ENCODE measurements at places on chromosomes 5 and 9.

GRCh38 chr9:134488331-134489280, 153.0 kb upstream of the COL5A1 start:
- DNase-seq: no peak

DNA sequence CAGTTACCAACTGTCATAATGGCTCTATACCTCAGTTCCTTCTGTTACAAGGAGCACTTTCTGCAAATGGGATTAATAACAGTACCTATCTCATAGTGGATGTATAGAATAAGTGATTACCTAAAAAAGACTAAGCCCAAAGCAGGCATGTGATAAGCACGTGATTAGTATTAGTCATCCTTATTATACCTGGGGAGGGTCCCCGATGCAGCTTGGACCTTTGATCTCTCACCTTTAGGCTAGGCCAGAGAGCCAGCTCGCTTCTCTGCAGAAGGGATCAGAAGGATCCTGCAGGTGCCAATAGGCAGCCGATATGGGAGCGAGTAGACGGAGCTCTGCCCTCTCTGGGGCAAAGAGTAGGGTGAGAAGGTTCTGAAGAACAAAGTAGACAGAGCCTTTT, 4.0 kb downstream of the JADE2 start:
- DNase-seq: no peak

GRCh38 chr5:55344392-55344992, 36.7 kb downstream of the MTREX start:
- DNase-seq: peak; percentile 70

DNA sequence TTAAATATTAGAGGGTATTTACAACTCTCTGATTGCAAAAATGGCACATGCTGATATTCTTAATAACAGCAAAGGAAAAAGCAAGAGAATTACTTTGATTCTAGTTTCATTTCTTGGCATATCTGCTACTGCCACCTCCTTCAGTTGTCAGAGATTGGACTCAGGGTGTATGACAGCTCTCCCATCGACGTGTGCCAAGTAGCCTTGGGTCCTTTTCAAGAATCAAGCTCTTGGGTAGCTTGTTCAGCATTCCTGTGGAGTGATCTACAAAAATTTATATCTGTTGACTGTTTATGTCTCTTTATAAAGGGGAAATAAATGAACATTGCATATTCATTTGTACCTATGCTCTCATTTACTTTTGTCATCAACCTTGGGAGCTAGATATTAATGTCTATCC, 315.6 kb downstream of the PRR16 start:
- peak; percentile 45 for DNase-seq

GRCh38 chr9:20225826-20226225, 396.5 kb downstream of the MLLT3 start:
- DNase-seq: no peak

DNA sequence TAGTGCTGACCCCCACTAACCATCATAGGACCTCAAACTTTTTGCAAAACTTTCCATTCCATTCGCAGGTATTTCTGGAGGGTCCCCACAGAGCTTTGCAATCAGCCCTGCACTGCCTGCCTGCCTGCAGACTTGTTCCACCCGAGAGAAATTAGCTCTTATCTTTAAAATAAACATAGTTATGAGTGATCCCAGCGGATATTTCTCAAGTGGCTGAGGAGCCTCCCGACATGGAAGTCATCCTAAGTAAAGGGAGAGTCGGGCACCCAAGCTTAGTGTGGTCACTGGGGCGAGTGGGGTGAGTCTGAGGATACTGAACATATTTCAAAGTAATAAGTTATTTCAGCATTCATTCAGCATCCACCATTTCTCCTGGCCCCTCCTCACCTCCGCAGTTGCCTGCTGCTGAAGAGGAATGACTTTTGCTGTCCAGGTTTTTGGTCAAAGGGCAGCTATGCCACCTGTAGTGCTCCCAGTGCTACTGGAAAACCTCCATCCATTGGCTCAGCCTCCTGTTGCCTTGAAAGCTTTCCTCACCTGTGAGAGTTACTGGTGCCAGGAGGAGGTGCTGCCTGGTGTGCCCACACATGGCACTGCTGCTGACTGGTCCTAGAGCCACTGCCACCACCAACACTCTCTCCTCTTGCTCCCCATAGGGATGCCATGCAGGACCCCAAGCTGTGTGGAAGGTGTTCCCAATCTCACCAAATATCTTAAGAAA, 89.7 kb upstream of the PCSK1 start:
- DNase-seq: no peak

- no peak for DNase-seq
Measured at GRCh38 chr5:66329078-66329477, 185.0 kb downstream of the SREK1 start.

GRCh38 chr9:34403554-34404380, 27.1 kb upstream of the MYORG start:
- DNase-seq: peak; percentile 68

DNA sequence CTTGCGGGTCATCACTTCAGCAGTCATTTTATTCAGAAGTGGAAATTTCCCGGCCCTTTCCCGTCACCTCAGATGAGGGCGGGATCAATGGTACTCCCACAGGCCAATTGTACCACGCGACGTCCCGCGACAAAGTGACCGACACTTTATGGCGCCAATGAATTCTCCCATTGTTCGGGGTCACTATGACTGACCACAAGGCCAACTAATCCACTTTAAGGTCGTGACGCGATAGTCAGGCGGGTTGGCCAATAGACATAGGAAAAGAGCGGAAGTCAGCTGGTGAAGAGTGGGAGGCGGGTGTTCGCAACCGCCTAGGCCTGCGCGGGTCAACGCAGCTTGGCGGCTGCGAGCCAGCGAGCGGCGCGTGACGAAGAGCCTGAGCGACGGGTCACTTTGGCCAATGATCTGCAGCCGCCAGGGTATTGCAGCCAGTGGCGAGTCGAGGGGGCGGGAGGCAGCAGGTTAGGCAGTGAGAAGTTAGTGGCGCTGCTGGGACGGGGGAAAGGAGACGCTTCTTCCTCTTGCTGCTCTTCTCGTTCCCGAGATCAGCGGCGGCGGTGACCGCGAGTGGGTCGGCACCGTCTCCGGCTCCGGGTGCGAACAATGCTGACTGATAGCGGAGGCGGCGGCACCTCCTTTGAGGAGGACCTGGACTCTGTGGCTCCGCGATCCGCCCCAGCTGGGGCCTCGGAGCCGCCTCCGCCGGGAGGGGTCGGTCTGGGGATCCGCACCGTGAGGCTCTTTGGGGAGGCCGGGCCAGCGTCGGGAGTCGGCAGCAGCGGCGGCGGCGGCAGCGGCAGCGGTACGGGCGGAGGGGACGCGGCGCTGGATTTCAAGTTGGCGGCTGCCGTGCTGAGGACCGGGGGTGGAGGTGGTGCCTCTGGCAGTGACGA, at the start of gene ANKHD1:
TSS of gene ANKHD1 (plus strand) at position 472 of the 896 bp plus-strand sequence. CDS start at position 607, 135 bp downstream.
- DNase-seq: peak; percentile 100

- DNase-seq: no peak
Measured at GRCh38 chr5:163163858-163164257, 273.5 kb upstream of the CCNG1 start.

DNA sequence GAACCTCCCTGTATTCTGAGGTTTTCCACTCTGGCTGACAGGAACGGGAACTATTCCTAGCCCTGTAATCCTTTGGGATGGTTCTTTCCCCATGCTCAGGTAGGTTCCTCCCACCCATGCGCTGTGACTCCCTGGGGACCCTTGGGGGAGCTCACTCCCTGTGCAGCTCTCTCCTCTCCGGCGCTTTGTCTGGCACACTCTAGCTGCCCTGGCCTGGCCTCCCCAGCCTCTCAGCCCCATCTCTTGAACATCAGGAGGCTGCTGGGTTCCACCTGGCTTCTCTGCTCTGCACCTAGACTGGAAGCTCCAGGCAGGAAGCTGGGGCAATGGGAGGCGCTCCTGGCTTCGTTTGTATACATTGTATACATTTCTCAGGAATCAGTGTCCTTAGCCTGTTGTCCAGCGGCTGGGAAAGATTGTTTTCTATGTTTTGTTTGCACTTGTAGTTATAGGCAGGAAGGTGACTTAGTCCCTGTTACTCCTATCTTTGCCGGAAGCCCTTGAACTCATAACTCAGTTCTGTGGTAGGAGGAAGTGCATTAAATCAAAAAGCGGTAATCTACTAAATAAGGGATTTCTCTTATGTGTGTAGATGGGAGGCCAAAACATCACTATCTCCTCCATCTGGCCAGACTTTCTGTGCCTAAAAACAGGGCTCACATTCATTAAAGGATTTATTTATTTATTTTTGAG, 20.4 kb downstream of the SLC25A25 start:
- DNase-seq: no peak

DNA sequence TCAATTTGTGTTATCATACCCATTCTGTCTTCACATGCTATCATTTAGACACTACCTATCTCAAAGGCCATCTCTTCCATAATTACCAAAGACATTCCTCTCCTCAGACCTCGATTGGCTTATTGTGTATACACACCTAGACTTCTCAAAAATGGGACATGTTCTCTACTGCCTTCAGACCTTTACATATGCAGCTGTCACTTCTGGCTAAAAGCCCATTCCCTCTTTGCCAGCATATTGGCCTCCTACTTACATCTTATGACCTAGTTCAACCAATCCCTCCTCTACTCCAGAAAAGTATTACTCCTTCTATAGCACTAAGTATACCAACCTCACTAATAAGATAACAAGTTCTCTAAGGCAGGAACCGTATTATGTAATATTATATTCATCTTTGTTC, 84.4 kb downstream of the RAPGEF6 start:
- no peak for DNase-seq

DNA sequence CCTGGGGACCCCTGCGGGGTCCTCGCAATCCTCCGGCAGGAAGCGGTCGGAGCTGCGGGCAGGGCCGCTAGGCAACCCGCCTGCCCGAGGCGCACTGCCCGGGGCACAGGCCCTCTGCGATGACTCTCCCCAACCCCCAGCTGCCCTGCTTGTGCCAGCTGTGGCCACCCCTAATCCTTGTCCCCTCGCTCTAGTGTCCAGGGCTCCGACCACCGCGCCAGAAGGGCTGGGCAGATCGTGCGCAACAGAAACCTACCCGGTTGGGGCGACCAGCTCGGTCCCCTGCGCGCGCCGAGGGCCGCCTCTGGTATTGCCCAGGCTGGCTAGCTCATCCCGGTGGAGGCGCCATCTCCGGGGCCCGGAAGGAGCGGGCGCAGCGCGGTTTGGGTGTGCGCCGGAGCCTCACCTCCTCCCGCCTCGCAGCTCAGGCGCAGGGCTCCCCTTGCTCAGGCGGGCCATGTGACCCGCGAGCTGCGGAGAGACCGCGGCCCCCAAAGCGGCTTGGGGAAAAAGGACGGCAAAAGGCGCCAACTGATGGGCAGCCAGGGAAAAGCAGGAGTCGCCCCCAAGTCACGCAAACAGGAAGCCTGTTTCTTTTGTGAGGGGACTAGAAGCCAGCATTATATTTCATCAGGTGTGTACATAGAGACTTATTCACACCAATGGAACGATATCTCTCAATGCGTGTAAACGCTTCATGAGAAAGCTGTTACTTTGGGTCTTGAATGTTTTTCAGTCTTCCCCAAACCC, 46.8 kb upstream of the RNF20 start:
- peak; percentile 54 for DNase-seq

GRCh38 chr9:121328476-121328875, 41.6 kb downstream of the STOM start:
- DNase-seq: no peak

GRCh38 chr9:86766912-86767311, 180.4 kb downstream of the GAS1 start:
- peak; percentile 89 for DNase-seq

- no peak for DNase-seq
Measured at GRCh38 chr9:112033237-112034215, 136.9 kb downstream of the UGCG start.

DNA sequence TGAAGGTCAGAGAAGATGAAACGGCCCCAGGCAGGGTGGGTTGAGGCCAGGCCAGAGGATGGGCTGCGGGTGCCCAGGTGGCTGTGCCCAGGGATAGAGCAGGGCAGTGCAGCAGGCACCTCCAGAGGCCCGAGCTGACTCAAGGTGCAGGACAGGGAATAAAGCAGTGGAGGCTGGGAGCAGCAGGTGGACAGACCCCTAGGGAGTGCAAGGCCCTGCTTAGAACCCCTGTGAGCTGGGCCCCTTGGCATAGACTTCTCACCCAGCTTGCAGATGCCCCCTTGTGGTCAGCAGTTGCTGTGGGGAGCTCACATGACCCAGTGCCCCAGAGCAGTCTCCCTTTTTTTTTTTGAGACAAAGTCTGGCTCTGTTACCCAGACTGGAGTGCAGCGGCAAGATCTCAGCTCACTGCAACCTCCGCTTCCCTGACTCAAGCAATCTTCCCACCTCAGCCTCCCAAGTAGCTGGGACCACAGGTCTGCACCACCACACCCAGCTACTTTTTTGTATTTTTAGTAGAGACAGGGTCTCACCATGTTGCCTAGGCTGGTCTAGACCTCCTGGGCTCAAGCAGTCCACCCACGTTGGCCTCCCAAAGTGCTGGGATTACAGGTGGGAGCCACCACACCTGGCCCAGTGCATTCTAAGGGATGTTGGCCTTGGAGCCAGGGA, 118.8 kb downstream of the WNK2 start:
- peak; percentile 58 for DNase-seq

- DNase-seq: no peak
Measured at GRCh38 chr5:112417931-112418658, 982 bp downstream of the EPB41L4A start.

- peak; percentile 98 for DNase-seq
Measured at GRCh38 chr5:73370640-73371583, 77.7 kb downstream of the FOXD1 start.

- DNase-seq: no peak
Measured at GRCh38 chr5:32936329-32936728, 225.2 kb downstream of the NPR3 start.

GRCh38 chr5:142748132-142748531, 22.0 kb upstream of the ARHGAP26 start:
- DNase-seq: peak; percentile 24

DNA sequence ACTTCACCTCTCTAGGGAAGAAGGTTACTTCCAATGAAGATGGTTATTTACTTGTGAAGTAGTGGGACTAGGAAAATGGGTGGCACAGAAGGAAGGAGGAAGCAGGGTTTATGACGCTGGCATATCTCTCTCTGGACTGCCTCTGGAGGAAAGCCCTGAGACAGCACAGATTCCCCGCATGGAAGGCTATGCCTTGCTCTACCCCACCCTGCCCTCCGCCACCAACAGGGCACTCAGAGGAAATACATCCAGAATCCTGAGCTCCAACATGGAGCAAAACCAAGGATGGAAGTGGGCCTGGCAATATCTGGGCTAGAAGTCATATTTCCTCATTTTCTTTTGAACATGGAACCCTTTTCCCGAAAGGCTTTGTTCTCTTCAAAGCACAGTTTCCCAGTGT, 346.9 kb downstream of the ZSWIM6 start:
- DNase-seq: no peak

- no peak for DNase-seq
Measured at GRCh38 chr9:79026316-79026715, 545.4 kb upstream of the TLE4 start.

- DNase-seq: no peak
Measured at GRCh38 chr9:21935631-21936030, 58.6 kb downstream of the CDKN2A start.

GRCh38 chr9:126301985-126302603, 24.5 kb upstream of the MVB12B start:
- peak; percentile 62 for DNase-seq

Measured in IMR-90 (cell line).